ENCODE measurements at places on chromosomes 7 and 10.
A peak's percentile ranks its signal among the peaks of the same experiment; 100 is the strongest.

DNA sequence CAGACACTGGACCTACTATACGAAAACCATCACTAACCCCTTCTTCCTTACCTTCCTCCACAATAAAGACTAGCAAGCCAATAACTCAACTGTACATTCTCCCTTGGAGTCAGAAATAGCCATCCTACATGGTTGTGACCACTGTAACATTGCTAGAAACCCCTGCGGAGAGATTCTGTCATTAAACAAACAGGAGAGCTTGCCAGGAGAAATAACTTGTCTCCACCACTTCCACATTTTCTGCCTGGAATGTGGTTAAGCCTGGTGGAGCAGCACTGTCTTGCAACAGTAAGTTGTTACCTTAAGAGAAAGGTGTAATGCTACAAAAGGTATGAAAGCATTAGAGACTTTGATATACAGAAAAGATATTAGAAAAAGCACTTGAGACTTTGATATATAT, 45.8 kb downstream of the THSD7A start:
- no peak for DNase-seq

DNA sequence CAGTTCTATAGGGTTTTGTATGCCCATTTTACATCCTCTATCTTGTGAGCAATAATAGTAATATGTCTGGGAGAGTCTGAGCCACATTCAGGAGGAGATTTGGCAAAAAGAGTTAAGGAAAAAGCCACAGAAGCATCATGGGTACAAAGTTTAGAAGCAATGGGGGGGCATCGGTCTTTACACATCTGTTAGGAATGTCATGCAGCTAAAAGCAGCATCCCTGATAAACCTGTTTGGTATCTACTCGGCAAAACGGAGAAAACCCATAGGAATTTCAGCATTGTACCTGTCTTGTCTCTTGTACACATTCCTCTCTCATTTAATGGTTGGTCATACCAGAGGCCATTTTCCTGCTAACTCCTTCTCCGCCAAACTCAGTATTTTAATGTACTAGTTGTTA, 12.5 kb upstream of the HERPUD2 start:
- DNase-seq: no peak

DNA sequence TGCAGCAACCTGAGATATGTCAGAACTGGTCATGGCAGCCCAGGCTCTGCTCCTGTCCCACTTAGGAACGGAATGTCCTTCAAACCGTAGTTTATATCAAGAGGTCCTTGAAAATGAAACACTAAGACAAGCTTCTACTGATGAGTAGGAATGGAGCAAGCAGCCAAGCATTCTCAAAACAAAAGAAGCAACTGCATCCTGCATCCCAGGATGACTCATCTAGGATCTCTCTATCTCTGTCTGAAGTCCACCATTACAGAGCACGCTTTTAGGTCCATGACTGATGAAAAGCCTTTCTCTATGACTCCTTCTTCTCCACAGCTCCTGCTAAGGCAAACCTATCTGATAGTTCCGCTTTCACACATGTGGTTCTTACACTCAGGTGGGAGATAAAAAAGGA, 16.3 kb downstream of the MBL2 start:
- no peak for DNase-seq

DNA sequence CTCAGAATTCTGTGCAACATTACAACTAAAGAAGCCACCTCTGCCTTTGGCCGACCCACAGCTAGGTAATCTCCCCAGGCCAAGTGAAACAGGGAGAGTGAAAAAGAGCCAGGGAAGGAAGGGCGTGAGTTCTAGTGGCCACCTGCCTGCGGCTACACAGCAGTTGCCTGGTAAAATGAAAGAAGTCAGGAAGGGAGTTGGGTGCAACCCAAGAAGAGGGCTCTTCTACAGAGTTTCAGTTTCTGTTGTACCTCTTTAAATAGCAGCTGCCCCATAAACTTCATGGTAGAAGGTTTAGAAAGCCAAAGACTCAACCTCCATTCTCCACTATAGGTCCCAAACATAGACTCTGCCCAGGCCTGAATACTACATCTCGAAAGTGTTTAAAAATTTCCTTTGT, 76.2 kb upstream of the TMEM168 start:
- no peak for DNase-seq

- DNase-seq: no peak
Observed at GRCh38 chr10:35398355-35398754, 62.0 kb downstream of the CCNY start.

- DNase-seq: no peak
Observed at GRCh38 chr7:94871132-94871531, 36.3 kb upstream of the PPP1R9A start.

- DNase-seq: no peak
Observed at GRCh38 chr10:30493609-30494530, 59.9 kb downstream of the MAP3K8 start.

DNA sequence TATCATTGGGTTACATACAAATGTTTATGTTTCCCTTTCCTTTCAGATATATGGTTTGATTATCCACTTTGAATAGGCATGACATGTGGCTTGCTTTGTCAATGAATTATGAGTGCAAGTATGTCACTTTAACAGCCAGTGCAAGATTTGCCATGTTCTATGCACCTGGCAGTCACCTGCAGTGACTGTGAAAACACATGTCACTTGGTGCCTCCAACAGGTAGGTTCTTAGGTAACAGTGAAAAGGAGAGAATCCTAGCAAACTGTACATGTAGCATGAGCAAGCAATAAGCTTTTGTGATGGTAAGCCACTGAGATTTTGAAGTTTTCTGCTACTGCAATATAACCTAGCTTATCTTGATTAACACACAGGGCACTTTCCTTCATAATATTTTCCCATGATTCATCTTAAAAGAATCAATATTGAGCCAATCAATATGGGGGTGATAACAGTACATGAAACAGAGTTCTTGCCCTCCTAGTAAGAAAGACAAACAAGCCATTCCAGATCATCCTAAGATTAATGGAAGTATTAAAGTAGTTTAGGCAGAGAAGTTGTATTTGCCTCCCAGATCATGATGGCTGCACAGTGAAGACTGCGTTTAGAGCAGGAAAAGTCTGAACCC, 7.9 kb upstream of the RALA start:
- no peak for DNase-seq

DNA sequence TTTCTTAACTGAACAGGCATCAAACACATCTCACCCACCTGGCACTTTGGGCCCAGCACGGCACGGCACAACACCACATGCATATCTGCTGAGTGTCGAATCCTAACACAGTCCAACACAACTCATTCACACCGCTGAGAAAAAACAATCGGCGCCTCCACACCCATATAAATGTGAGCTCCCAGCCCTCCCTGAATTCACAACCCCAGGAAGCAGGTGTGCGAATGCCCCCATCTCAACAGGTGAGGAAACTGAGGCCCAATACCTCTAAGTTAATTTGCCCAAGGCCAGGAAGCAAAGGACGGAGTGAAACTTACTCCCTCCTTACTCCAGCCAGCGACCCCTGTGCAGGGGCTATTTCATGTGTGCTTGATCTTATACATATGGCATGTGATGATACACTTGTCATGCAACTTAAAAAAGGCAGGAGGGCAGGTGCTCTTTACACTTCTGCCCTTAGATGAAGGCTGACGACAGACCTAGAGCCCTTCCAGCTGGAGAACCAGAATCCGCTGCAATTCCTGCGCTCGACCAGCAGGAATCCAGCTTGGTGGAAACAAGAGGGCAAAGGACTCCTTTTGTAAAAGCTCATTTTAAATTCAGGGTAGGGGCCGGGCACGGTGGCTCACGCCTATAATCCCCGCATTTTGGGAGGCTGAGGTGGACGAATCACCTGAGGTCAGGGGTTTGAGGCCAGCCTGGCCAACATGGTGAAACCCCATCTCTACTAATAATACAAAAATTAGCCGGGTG, 116.0 kb downstream of the LARP4B start:
- DNase-seq: no peak

GRCh38 chr7:82740246-82740848, 296.8 kb upstream of the CACNA2D1 start:
- DNase-seq: peak; percentile 71

DNA sequence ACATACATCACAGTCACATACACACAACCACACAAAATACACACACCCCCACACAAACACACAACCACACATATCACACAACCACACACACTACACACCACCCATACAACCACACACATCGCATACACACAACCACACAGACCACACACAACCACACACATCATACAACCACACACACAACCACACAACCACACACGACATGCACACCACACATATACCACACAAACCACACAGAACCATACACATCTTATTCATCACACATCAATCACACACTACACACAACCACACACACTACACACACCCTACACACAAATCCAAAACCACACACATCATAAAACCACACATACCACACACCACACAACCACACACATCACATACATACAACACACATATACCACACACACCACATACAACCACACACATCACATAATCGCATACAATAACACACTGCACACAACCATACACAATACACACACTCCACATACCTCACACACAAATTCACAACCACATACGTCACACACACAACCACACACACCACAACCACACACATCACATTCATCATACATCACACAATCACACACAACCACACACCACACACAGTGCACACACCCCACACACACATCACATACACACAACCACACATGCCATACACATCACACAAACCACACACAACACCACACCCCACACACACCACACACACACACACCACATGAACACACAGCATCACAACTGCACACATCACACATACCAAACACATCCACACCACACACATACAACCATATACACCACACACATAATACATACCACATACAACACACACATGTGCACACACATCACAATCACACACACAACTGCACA, 30.4 kb downstream of the GPRIN2 start:
- no peak for DNase-seq

DNA sequence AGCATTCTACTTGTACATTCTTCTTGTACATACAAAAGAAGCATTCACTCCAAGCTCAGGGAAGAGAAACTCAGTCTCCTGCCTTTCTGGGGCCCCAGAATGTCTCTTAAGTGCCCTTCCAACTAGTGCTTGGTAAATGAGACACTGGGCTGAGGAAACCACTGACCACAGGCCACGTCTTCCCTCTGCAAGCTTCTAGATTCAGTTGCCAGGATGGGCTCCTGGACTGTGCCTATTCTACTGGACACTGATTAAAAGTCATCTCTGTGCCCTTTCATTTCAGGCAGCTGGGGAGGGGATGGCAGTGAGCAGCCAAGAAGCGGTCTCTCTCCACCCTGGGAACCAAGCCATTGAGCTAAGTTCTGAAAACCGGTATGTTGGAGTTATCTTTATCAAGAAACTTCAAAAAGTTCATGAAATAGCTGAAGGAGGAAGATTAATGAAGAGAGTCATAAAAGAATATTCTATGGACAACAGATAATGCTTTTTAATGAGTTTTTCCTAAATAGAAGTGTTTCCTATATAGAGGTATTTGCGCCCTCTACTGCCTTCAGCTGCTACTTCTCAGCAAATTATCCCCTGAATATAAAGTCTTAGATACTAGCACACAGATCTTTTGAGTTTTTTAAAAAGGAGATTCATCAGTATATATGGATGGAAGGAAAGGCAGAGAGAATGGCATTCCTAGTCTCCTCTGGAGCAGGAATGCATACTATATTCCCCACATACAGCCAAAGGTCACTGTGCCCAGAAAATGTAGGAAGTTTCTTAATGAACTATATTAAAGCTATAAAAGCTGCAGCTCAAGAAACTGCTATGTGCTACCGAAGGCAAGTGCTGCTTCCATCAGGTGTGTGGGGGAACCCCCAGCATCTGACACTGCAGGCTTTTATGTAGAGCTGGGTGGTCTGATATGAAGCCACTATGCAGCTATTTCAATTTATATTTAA, 8.4 kb upstream of the IFIT1B start:
- DNase-seq: no peak

DNA sequence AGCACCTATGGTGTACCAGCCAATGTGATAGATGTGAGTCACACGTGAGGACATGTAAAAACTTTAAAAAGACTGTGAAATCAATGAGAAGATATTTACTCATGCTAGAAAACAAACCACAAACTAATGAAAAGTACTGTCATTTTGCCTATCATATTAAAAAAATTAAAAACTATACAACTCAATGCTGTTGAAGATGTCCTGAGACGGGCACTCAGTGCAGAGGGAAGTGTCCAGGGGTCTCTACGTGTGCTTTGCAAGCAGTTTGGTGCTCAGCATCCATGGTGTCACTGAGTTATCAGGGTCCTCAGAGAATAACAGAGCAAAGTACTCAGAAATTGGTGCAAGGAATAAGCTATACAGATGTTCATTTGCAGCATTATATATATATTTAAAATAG, 162.3 kb downstream of the HECW1 start:
- no peak for DNase-seq

- DNase-seq: no peak
Observed at GRCh38 chr10:121681997-121682687, 83.9 kb upstream of the FGFR2 start.

- no peak for DNase-seq
Observed at GRCh38 chr7:114422507-114423501, 8.2 kb downstream of the FOXP2 start.

DNA sequence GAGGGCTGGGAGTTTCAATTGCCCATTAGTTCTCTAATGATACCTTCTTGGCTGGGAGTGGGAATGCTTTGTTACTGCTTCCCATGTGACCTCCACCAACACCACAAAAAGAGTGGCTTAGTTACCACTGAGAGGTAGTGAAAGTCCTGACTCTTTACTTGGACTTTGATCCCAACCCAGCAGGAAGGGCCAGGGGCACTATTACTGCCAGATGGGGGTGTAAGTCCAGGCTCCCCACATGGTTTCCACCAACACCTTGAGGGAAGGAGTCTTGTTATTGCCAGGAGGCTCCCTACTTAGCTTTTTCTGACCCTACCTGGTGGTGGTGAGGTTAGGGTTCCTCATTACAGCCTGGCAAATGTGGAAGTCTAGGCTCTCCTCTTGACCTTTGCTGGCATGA, 11.4 kb downstream of the GGCT start:
- no peak for DNase-seq

- DNase-seq: no peak
Observed at GRCh38 chr7:87318741-87319140, 26.7 kb upstream of the CROT start.

DNA sequence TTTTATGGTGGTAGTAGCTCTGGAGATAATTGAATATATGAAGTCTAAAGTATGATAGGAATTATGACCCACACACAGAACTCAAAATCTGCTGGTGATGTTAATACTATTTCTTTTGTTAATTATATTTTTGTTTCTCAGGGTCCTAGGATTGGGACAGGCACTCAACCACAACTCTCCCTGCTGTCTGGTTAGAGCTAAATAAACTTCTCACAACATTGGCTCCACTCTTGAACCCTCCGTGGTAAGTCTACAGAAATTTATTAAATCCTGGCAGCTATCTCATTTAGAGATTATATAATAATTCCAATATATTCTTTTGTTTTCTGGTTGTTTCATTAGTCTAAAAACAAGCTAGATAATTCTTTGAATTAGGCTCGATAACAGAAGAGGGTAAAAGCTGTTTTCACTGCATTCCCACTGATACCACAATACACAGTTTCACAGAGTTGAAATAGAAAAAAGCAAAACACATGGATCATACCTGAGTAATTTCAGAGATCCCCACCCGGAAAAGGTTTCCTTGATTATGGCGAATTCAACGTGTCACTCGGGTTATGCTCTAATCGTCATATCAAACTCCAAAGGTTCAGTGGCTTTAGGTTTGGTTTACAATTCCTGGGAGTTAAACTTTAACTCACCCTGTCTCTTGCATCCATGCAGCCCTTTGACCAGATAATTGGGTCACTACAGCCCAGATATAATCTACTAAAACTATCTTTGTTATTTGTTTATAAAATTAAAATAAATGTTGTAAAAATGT, at the start of gene A1CF:
A1CF (minus strand) TSS at position 531 of the 763 bp plus-strand sequence. CDS start 25,687 bp downstream, outside the sequence.
- DNase-seq: no peak

GRCh38 chr7:110839866-110840265, 251.1 kb upstream of the LRRN3 start:
- DNase-seq: no peak
